ENCODE measurements at places on chromosomes 4 and X. TPM values are rescaled to one million over a fixed set of nuclear protein-coding genes. Genes with fewer than 3 reads are reported as not detected.

Gene CACNA1F
- 0.59 TPM for total RNA-seq

Gene EVC
- 90.9 TPM for total RNA-seq

Gene RBM47
- total RNA-seq, result 22.8 TPM

Gene GRIA3
- 1.3 TPM for total RNA-seq

Gene NR3C2
- 24.1 TPM for total RNA-seq

Gene CPZ
- total RNA-seq, result 2.7 TPM

Gene DCAF4L1
- total RNA-seq, result 0.21 TPM

Gene AREG
- total RNA-seq, result 9.6 TPM

Gene EGF
- not detected for total RNA-seq

Gene CLGN
- total RNA-seq, result 0.42 TPM

Gene CLDN22
- total RNA-seq, result not detected

Gene TKTL2
- not detected for total RNA-seq

Gene FAM9A
- total RNA-seq, result not detected

Gene SLC2A9
- 6.0 TPM for total RNA-seq

Gene PRKG2
- total RNA-seq, result 3.7 TPM

Gene GSPT2
- 6.1 TPM for total RNA-seq

Gene OTC
- total RNA-seq, result 3.3 TPM

Gene HMX1
- total RNA-seq, result not detected

Gene SPATA18
- total RNA-seq, result 6.3 TPM

Gene POU3F4
- total RNA-seq, result not detected

Gene LNX1
- 8.3 TPM for total RNA-seq

Gene IL13RA1
- 52.4 TPM for total RNA-seq

Gene POU4F2
- total RNA-seq, result not detected

Gene MEPE
- total RNA-seq, result not detected

Gene PCYT1B
- total RNA-seq, result 0.87 TPM

Gene NOX1
- total RNA-seq, result not detected

Gene CT55
- not detected for total RNA-seq

Gene PARM1
- total RNA-seq, result 18.0 TPM

Gene SYN1
- not detected for total RNA-seq

Gene CD38
- total RNA-seq, result 12.1 TPM

Gene GATA1
- total RNA-seq, result 0.90 TPM

Gene NXT2
- 10.7 TPM for total RNA-seq

Gene MAGEB2
- not detected for total RNA-seq

Gene CC2D2A
- 47.9 TPM for total RNA-seq

Gene FGF13
- 5.7 TPM for total RNA-seq

Gene DCUN1D4
- 35.0 TPM for total RNA-seq

Gene FMR1NB
- not detected for total RNA-seq

Gene DCHS2
- total RNA-seq, result not detected

Gene CITED1
- total RNA-seq, result not detected

Gene ARHGAP6
- 16.0 TPM for total RNA-seq

Gene CCSER1
- 4.0 TPM for total RNA-seq

Gene CXXC4
- total RNA-seq, result 4.2 TPM

Measured in tibial nerve (tissue), 4 donors.